AML-193 (cell line): ENCODE measurements at places on chromosomes 5 and 9.

- DNase-seq, result no peak
These were observed 105.7 kb upstream of the FAM120A start for GRCh38 chr9:93345643-93346230.

DNA sequence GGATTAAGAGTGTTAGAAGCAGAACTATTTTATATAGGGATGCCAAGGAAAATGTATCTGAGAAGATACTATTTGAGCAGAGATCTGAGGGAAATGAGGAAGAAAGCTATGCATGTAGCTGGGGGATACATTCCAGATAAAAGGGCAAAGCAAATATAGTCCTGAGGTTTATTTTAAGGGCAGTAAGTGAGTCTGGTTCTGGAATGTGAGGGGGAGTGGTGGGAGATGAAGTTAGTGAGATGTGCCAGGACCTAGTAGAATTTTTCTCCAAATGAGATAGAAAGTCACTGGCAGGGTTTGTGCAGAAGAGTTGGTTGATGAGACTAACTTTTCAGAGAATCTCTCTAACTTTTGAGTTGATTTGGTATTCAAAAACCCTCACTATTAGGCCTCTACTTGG is 374.7 kb downstream of the ADGRV1 start:
- no peak for DNase-seq

DNA sequence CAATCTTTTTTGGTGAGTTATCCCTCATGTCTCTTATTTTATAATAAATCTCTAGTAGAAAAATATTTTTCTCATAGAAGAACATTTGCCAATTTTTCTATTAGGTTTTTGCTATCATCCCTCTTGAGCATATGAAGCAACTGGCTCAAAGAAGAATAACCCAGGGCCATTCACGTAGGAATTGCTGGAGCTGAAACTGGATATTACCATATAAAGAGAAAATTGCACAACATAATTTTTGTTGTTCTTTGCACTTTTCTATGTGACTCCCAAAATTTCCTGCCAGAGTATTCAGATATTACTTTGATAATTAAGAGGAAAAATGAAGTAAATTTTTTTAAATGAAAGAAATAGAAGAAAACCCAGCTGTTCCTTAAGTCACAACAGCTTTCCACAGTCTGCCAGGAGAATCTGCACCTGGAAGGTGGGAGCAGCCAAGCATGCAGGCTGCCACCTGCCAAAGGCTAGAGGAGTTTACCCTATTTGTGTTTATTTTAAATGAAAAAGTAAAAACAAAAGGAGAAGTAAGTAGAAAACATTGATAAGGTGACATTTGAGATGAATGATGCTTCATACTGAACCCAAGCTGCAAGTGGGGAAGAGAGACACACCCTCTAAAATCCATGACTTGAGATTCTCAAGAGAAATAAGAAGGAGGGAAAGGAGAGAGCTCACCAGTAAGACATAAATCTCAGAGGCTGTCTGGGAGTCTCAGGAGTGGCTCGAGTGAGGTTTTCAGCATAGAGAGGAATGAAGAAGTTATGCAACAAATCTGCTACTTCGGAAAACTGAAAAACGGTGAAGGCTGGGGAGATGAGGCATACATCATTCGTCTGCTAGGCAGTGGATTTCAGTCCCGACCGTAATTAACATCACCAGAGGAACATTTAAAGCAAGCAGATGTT is 31.5 kb upstream of the FREM1 start:
- DNase-seq, result no peak

- DNase-seq, result no peak
These were observed 10.1 kb downstream of the MYMK start for GRCh38 chr9:133514460-133515239.

DNA sequence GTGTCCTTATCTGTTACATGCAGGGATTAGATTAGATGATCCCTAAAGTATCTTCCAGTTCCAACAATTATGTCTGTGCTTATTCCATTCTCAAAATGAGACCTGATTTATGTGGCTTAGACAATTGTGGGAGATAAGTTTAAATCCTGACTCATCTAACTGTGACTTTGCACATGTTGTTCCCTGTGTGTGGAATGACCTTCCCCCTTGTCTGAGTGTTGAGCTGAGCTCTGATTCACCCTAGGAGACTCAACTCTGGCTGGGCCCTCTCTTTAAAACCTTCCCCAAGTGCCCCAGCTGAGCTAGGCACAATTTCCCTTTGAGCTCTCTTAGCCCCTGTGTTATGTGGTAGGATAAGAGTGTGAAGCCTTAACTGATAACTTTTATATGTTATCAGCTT is 118.9 kb upstream of the ELL2 start:
- no peak for DNase-seq

- no peak for DNase-seq
These were observed 71.2 kb downstream of the AK8 start for GRCh38 chr9:132806723-132807421.

GRCh38 chr5:113338628-113339027 is 96.2 kb downstream of the TSSK1B start:
- no peak for DNase-seq
